ENCODE measurements at places on chromosomes 6 and 20.

- DNase-seq: no peak
These were observed 87.6 kb downstream of the ASXL1 start for GRCh38 chr20:32445539-32446273.

GRCh38 chr6:107114926-107115694, at the start of gene BEND3:
BEND3 (minus strand) TSS chr6:107115515; CDS start chr6:107099285, 16,230 bp downstream.
- DNase-seq: peak; percentile 27

GRCh38 chr20:14470977-14471661, 133.7 kb upstream of the FLRT3 start:
- no peak for DNase-seq

GRCh38 chr6:119122336-119122735, 43.9 kb upstream of the FAM184A start:
- no peak for DNase-seq

DNA sequence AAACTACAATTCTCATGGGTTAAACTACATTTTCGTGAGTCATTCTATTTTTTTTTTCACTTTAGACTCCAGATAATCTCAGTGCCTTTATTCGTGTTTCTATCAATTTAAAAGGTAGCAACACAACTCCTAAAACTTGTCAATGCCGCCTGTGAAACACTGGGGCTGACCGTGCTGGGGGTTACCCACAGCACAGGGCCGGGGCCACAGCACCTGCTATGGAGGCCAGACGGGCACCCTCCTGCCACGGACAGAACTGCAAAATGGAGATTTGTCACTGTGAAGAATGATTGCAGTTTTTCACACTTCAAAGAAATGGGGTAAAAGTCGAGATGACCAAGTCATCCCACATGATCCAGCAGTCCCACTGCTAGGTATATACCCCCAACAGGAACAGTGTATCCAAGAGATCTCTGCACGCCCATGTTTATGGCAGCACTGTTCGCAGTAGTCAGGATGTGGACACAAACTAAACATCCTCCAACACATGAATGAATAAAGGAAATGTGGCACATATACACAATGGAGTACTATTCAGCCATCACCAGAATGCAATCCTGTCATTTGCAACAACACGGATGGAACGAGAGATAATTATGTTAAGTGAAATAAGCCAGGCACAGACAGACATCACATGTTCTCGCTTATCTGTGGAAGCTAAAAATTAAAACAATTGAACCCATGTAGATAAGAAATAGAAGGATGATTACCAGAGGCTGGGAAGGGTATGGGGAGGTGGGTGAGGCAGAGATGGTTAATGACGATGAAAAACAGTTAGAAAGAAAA, 290.1 kb downstream of the SMOC2 start:
- DNase-seq: no peak

DNA sequence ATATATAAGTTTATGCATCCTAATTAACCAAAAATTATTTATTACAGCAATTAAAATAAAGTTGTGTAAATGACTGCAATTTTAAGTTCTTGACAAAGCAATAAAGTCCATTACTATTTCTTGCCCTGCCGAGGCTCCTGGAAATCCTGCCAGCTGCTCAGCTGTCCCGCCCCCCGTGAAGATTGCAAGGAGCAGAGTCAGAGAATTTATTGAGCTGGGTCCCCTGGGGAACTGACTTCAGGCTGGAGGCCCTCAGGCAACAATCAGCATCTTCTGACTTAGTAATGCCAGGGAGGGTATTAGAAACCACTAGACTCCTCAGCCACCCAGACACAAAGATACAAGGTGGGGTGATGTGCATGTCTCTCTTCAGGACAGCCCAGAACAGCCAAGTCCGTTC, 92.3 kb downstream of the EDN3 start:
- no peak for DNase-seq

- DNase-seq: no peak
These were observed 6.0 kb downstream of the AFDN start for GRCh38 chr6:167832497-167833395.

GRCh38 chr6:27502508-27503435, 29.9 kb upstream of the ZNF184 start:
- peak; percentile 35 for DNase-seq

Data from T-helper 1 cell (primary cell).